Nephron progenitor cell (in vitro differentiated cells): ENCODE measurements at places on chromosomes 2 and 18.

DNA sequence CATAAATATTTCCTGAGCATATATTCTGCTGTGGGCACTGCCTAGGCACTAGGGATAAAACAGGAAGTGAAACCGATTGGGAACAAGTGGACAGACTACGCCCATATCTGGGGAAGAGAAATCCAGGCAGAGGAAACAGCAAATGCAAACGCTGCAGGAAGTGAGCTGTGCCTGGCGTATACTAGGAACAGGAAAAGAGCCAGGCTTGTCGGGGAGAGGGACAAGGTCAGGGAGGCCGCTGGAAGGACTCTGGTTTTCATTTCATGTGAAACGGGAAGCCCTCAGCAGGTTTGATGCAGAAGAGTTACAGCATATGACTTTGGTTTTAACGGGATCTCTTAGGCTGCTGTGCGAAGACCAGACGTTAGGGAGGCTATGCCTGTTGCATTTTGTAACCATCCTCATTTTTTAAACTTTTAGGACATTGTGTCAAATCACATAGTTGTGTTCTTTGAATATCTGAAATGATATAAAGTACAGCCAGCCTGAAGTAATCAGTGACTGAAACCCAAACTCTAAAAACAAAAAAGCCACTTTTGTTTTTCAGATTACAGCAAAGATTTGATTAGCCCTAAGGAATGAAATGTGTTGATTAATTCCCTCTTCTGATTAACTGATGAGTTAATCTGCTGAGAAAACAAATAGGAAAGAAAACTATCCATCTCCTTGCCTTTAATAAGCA lies 110.2 kb upstream of the PIEZO2 start:
- no peak for DNase-seq

GRCh38 chr2:10481666-10482157 lies 33.6 kb upstream of the ODC1 start:
- DNase-seq, result no peak

DNA sequence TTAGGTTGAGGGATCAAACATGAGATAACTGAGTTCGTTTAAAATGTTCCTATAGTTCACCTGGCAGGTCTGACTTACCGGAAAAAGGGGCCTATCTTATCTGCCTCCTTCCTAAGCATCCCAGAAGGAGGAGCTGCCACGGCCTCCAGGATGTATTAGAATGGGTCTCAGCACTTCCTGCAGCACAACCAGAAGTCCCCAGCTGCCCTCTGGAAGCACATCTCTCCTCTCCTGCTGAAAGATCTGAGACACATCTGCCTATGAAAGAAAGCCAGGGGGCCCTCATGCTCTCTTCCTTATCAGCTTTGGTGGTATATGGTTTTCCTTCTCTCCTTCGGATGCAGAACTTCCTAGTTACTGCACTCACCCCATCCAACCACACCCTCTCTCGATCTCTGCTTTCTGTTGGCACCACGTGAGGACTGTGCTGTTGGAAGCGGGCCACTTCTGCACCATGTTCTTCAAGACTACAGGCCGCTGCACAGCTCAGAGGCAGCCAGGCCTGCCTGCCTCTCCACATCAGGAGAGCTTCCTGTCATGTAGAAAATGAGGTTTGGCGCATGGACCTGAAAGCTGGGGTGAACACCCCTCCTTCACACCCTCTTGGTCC lies 6.5 kb downstream of the IGFBP5 start:
- no peak for DNase-seq

- DNase-seq, result no peak
Observed at GRCh38 chr2:5740053-5740452, 47.9 kb downstream of the SOX11 start.

DNA sequence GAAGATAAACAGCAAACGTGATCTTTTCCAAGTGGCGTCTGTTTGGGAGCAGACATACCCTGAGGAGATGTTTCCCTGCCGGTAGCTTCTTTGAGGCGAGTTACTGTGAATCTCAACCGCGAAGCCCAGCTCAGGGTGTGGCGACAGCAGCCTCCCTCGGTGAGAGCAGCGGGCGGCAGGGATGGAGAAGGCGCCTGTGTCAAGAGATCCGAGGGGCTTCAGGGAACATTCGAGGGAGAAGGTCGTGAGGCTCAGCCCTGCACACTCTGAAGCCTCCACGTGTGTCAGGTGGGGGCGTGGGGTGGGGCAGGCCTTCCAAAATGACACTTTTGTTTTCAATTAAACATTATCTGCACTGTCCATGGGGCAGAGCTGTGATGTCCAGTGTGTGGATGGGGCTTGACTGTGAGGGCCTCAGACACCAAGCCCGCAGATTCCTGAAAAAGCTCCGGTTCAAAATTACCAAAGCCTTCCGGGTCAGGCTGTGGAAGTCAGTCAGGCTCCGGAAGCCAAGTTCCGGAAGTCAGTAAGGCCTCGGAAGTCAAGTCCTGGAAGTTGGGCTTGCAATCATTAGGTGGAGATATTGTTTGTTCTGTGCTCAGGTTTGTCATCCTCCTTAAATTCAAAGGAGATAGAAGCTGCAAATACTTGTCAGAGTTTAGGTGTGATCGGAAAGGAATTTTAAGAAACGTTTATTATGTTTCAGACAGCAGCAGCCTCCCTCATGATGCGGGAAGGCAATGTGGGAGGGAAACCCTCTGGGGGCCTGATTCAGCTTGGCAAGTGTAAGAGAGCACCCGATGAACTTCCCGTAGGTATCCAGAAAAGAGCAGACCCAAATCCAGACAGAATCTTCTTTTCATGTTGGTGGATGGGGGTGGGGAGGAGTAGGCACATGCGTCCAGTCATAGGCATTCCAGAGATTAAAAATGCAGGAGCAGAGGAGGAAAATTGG lies 20.7 kb downstream of the SMIM21 start:
- no peak for DNase-seq

DNA sequence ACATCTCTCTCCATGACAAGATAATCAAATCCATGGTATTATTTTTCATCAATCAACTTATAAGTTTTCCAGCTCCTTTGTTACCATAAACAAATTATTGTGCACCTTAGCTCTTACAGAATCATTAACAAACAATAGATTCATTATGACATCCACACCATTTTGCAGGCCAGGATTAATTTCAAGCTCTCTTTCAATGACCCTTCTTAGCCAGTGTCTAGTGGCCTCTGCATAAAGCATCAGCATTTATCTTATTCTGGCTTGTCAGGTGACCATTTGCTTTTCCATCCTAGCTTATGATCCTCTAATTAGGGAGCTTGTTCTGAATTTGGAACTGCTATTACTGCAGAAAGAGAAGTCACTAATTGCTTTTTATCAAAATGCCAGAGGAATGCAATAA lies 806.2 kb upstream of the CHAC2 start:
- DNase-seq, result no peak

DNA sequence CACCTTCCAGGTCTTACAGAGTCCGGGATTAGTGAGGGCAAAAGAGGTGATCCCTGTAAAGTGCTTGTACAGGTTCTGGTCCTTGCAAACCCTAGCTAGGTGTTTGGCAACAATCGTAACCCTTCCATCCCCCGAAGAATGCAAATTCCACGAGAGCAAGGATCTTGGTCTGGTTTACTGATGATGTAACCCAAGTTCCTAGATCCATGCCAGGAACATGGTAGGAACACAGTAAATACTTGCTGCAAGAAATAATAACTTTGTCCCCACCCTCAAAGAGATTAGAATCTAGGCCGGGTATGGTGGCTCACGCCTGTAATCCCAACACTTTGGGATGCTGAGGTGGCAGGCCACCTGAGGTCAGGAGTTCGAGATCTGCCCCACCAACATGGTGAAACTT lies 6.8 kb upstream of the NEU2 start:
- DNase-seq, result no peak

DNA sequence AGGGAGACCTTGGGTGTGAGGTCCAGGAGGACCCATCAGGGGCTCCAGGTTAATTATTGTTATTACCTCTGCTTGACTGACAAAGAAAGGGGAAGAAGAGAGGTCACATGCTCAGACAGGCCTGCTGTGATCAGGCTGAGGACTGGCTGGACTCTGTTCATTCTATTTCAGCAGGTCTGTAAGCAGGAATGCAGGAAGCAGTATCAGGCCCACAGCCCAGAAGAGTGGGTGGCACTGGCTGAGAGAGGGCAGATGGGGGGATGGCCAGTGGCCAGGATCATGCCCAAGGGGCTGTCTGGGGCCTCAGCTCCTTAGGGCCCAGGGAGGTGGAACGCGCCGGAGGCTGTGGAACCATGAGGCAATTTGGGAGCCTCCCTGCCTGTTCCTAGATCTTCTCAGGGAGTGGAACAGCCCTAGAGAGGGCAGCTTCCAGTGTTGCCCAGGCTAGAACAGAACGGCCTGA lies 43.7 kb upstream of the ZBTB7C start:
- DNase-seq, result no peak

DNA sequence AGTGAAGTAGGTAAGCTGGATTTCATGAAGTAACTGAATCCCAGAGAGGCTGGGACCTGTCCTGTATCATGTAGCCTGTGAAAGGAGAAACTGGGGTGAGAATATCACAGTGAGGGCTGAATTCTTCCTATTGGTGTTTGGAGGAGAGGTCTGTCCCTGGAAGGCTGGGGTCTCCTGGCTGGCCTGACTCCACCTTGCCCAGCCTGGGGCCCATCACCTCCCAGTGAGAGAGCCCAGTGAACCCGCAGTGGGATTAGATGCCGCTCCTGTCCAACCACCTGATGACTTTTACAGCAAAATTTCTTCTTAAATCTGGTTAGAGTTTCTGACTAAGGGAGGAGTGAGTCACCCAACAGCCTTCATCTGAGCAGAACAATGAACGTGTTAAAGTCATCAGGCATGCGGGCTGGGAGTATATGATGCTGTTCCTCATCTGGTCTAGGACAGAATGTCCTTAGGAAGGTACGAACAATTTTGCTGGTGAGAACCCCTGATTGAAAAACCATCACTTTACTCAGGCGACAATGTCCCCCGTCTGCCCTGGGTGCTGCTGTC lies 152.9 kb downstream of the LPIN1 start:
- DNase-seq, result no peak

- no peak for DNase-seq
Observed at GRCh38 chr2:172777431-172777830, 41.8 kb downstream of the RAPGEF4 start.

- DNase-seq, result no peak
Observed at GRCh38 chr2:8489221-8489620, 192.6 kb upstream of the ID2 start.

GRCh38 chr2:233354500-233354924 lies 218 bp downstream of the DGKD start:
- DNase-seq, result no peak

- DNase-seq, result peak; percentile 12
Observed at GRCh38 chr2:54634564-54635511, 88.6 kb upstream of the EML6 start.

DNA sequence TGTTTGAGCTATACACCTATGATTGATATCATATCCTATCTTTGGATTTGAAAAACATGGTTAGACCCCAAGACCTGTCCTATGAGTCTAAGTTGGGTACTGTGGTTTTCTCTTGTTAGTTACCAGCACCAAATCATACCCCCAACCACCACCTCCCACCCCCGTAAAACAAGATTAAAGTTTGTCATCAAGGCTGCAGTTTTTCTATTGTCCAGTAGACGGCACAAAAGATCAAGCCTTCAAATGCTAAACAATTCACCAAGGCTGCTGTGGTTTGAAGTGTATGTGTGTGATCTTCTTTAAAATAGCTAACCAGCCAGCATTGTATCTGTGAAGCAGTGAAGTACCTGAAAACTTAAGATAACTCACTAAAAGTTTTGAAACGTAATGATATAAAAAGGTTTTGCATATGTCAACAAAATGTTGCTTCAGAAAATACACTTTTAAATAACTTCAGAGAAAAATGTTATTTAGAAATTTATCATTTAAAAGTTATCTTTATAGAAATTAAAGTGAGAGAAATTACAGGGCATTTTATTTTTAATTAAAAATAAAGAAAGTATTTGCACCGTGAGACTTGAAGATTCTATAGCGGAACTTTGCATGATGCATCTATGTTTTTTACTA lies 5.8 kb upstream of the MEIS1 start:
- DNase-seq, result no peak

GRCh38 chr2:180761224-180761623 lies 219.2 kb upstream of the UBE2E3 start:
- no peak for DNase-seq

- DNase-seq, result no peak
Observed at GRCh38 chr18:77101410-77102258, 30.9 kb downstream of the MBP start.
